ENCODE measurements at places on chromosomes 12 and 14. TPM values are rescaled to one million over a fixed set of nuclear protein-coding genes. Genes with fewer than 3 reads are reported as not detected.

DNA sequence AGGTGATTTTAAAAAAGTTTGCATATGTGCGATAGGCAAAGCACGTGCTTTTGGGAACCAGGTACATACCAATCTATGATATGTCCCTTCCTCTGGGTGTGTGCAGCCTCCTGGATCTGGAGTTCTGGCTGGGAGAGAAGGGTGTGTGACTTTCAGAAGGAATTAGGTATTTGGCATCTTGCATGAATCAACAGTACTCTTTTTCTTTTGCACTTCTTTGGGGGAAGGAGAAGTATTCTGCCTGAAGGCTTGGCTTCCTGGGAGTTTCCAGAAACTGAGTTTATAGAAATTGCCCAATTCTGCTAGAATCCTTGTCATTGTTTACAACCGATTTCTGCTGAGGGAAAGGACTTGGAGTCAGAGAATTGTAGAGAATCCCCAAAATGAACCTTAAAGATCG lies 2.9 kb upstream of the CLMN start:
- H3K4me1 ChIP-seq = peaks cover 3% of the 10 kb centered on the region
- no peak overlapping the region for H3K27ac ChIP-seq
- H3K27me3 ChIP-seq = peaks cover 2% of the 10 kb centered on the region
- DNase-seq = no peak

- peaks cover 36% of the 10 kb centered on the region for H3K4me1 ChIP-seq
- H3K4me3 ChIP-seq = no peak overlapping the region
- H3K36me3 ChIP-seq = no peaks in the 10 kb centered on the region
- no peak overlapping the region for H3K27ac ChIP-seq
- no peak for DNase-seq
- H3K27me3 ChIP-seq = no peaks in the 10 kb centered on the region
Measured at GRCh38 chr14:55274751-55275150, 3.5 kb downstream of the FBXO34 start.

The OAS1 gene
- total RNA-seq = 2.9 TPM

- H3K36me3 ChIP-seq = no peaks in the 10 kb centered on the region
- H3K27me3 ChIP-seq = no peaks in the 10 kb centered on the region
- H3K27ac ChIP-seq = no peak overlapping the region
- H3K4me1 ChIP-seq = no peaks in the 10 kb centered on the region
Measured at GRCh38 chr12:118337194-118337838, 35.4 kb downstream of the TAOK3 start.

The PARP11 gene
- total RNA-seq = 4.9 TPM

DNA sequence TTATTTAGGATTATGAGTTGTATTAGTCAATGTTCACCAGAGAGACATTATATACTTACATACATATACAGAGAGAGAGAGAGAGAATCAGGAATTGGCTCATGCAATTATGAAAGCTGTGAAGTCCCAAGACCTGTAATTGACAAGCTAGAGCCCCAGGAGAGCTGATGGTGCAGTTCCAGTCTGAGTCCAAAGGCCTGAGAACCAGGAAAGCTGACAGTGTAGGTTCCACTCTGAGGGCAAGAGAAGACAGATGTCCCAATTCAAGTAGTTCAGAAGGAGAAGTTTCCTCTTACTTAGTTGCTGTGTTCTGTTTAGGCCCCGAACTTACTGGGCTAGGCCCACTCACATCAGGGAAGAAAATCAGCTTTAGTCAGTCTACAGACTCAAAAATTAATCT lies 76.4 kb upstream of the FICD start:
- no peaks in the 10 kb centered on the region for H3K36me3 ChIP-seq
- peaks cover 3% of the 10 kb centered on the region for H3K4me1 ChIP-seq
- no peak overlapping the region for H3K4me3 ChIP-seq

DNA sequence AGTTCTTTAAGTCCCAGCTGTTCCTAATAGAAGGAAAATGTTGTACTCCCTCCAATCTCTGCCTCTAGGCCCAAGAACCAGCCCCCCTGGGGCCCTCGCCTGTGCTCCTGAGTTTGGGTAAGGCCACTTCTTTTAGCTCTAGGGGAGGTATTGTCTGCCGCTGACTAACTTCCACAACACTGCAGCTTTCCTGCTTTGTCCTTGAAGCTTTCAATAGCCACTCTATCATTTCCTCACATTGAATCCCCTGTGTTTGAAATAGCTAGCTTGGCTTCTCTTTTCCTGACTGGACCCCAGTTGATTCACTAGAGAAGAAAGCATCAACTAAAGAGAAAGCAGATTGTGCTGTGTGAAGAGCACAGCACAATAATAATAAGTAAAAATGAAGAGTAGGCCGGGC lies 28.8 kb downstream of the KRT80 start:
- no peaks in the 10 kb centered on the region for H3K36me3 ChIP-seq
- H3K27me3 ChIP-seq = no peaks in the 10 kb centered on the region
- H3K27ac ChIP-seq = peak overlapping the region; percentile 10

GRCh38 chr12:132018193-132018916 lies 68.6 kb downstream of the EP400 start:
- H3K27ac ChIP-seq = no peak overlapping the region
- no peaks in the 10 kb centered on the region for H3K4me1 ChIP-seq
- H3K27me3 ChIP-seq = no peaks in the 10 kb centered on the region
- no peak for DNase-seq
- H3K36me3 ChIP-seq = peaks cover 49% of the 10 kb centered on the region
- no peak overlapping the region for H3K4me3 ChIP-seq

The LIN7A gene
- total RNA-seq = 4.3 TPM

GRCh38 chr12:3634348-3634747 lies 118.6 kb downstream of the CRACR2A start:
- DNase-seq = no peak
- H3K27me3 ChIP-seq = no peaks in the 10 kb centered on the region
- H3K4me1 ChIP-seq = no peaks in the 10 kb centered on the region
- H3K36me3 ChIP-seq = no peaks in the 10 kb centered on the region
- H3K27ac ChIP-seq = no peak overlapping the region

DNA sequence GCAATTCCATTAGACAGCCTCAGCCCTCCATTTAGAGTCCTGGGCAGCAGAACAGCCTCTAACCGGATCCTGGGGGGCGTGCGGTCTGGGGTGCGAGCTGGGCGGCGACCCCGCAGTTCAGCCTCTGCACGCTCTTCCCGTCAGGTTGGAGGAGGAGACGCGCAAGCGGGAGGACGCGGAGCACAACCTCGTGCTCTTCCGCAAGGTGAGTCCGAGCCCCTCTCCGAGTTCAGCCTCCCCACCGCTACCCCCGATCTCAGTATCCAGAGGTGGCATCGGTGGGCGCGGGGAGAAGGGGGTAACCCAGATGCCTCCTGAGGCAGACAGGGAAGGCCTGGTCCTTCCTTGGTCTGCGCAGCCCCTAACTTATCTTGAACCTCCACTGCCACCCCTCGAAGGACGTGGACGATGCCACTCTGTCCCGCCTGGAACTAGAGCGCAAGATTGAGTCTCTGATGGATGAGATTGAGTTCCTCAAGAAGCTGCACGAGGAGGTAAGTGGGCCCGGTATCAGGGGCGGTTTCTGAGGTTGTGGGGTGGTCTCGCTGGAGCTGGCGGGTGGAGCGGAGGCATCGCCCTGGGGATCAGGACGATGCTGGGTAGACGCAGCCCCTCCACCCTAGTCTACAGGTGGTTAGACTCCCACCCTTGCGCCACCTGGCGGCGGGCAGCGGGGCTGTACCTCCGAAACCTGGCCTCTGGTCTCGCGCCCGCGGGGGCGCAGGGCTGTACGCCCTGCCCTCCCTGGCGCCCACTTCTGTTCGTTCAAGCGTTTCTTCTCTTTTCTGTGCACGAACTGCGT lies 1.3 kb downstream of the PRPH start:
- H3K4me1 ChIP-seq = peaks cover 3% of the 10 kb centered on the region
- no peak for DNase-seq
- H3K27me3 ChIP-seq = peaks cover 32% of the 10 kb centered on the region
- H3K4me3 ChIP-seq = no peak overlapping the region

GRCh38 chr14:76929927-76930326 lies 98.6 kb downstream of the IRF2BPL start:
- no peaks in the 10 kb centered on the region for H3K27me3 ChIP-seq
- no peaks in the 10 kb centered on the region for H3K36me3 ChIP-seq
- DNase-seq = no peak
- no peak overlapping the region for H3K27ac ChIP-seq
- no peak overlapping the region for H3K4me3 ChIP-seq

The PGAM5 gene
- total RNA-seq = 52.8 TPM

DNA sequence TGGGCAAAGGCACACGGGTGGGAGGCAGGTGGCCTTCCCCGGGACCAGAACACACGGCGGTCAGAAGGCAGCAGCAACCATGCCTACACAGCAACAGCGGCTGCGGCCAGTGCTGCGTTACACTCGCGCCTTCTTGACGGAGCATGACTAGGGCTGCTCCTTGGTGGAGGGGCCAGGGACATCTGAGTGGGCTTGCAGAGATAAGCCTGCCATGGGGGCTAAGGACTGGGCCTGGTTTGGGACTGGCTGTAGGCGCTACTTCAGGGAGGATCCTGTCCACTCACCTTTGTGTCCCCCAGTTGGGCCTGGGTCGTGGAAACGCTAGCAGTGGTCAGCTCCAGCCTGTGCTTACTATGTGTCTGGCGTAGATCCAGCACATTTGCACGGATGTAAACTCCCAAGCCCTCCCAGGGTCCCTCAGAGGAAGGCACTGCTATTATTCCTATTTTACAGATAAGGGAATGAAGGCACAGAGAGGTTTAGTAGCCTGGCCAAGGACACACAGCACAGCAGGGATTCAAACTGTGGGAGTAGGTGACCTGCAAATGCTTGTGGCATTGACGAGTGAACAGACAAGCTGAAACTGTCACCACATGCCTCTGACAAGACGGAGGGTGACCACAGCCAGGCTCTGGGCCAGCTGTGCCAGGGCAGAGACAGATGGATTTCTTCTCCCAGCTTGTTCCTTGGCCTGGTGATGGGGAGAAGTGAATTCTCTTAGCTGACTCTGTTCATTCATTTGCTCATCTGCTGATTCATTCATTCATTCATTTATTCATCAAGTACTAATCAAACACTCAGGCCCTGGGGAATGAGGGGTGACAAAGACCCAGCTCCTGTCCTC lies 31.9 kb upstream of the DLK1 start:
- no peak overlapping the region for H3K27ac ChIP-seq
- H3K4me1 ChIP-seq = peaks cover 15% of the 10 kb centered on the region
- no peaks in the 10 kb centered on the region for H3K36me3 ChIP-seq
- no peak for DNase-seq
- no peak overlapping the region for H3K4me3 ChIP-seq

- no peaks in the 10 kb centered on the region for H3K36me3 ChIP-seq
- H3K27ac ChIP-seq = no peak overlapping the region
- H3K27me3 ChIP-seq = no peaks in the 10 kb centered on the region
- no peak for DNase-seq
- H3K4me3 ChIP-seq = no peak overlapping the region
Measured at GRCh38 chr12:81211306-81211705, 133.4 kb downstream of the ACSS3 start.

GRCh38 chr12:113506867-113507266 lies 35.2 kb upstream of the LHX5 start:
- H3K27me3 ChIP-seq = no peaks in the 10 kb centered on the region
- H3K27ac ChIP-seq = no peak overlapping the region
- no peaks in the 10 kb centered on the region for H3K36me3 ChIP-seq
- DNase-seq = no peak
- H3K4me3 ChIP-seq = no peak overlapping the region

- no peak overlapping the region for H3K4me3 ChIP-seq
- H3K4me1 ChIP-seq = no peaks in the 10 kb centered on the region
- no peak overlapping the region for H3K27ac ChIP-seq
- H3K36me3 ChIP-seq = no peaks in the 10 kb centered on the region
Measured at GRCh38 chr14:62409169-62409568, 636.1 kb downstream of the KCNH5 start.

- H3K27me3 ChIP-seq = no peaks in the 10 kb centered on the region
- H3K4me3 ChIP-seq = no peak overlapping the region
- DNase-seq = no peak
- H3K36me3 ChIP-seq = no peaks in the 10 kb centered on the region
- H3K4me1 ChIP-seq = no peaks in the 10 kb centered on the region
- no peak overlapping the region for H3K27ac ChIP-seq
Measured at GRCh38 chr14:100096656-100097055, 31.4 kb downstream of the EVL start.

The TAS2R9 gene
- not detected for total RNA-seq

DNA sequence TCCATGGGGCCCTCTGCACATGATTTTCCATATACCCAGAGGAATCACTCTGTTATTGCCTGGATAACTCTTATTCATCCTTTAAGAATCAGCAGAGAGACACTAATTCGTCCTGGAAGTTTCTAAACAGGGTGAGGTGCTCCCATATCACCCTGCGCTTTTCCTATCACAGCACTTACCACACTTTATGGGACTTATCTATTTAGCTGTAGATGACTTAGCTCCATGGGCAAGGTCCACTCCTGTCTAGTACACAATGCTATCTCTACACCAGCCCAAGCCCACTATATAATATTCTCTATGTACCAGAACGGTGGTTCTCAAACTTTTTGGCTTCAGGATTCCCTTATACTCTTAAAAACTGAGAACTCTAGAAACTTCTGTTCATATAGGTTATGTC lies 111.7 kb downstream of the EFCAB11 start:
- no peaks in the 10 kb centered on the region for H3K27me3 ChIP-seq
- no peaks in the 10 kb centered on the region for H3K36me3 ChIP-seq
- no peaks in the 10 kb centered on the region for H3K4me1 ChIP-seq

The PLA2G1B gene
- total RNA-seq = not detected

Data from endothelial cell of umbilical vein (primary cell).